ENCODE measurements at places on chromosomes 2 and 18.

GRCh38 chr2:136342138-136342537 lies 224.2 kb upstream of the CXCR4 start:
- no peak for DNase-seq

- no peak for DNase-seq
Measured at GRCh38 chr2:180334514-180334913, 327.4 kb upstream of the CWC22 start.

GRCh38 chr18:255171-255570 lies 12.7 kb downstream of the THOC1 start:
- no peak for DNase-seq

- DNase-seq = no peak
Measured at GRCh38 chr2:215929602-215930335, 83.6 kb downstream of the MREG start.

- no peak for DNase-seq
Measured at GRCh38 chr2:30422444-30423040, 24.5 kb upstream of the LCLAT1 start.

DNA sequence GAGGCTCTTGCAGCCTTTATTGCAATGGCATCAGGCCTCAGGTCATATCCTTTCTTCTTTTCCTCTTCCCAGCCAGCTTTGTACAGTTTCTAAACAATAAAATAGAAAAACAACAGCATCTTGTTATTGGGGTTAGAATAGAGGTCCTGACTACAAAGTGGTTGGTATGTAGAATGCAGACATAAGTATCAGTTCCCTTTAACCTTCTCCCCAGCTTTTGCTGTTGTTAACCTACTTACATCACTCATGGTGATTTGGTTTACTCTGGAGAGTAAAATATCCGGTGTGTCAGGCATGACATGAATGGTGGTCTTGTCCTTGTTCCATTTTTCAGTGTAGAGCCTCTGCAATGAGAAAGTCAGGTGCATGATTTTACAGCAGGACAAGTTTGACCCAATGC lies 69.8 kb downstream of the NEB start:
- DNase-seq = no peak

GRCh38 chr2:20025065-20025786 lies 12.8 kb upstream of the MATN3 start:
- DNase-seq = no peak

DNA sequence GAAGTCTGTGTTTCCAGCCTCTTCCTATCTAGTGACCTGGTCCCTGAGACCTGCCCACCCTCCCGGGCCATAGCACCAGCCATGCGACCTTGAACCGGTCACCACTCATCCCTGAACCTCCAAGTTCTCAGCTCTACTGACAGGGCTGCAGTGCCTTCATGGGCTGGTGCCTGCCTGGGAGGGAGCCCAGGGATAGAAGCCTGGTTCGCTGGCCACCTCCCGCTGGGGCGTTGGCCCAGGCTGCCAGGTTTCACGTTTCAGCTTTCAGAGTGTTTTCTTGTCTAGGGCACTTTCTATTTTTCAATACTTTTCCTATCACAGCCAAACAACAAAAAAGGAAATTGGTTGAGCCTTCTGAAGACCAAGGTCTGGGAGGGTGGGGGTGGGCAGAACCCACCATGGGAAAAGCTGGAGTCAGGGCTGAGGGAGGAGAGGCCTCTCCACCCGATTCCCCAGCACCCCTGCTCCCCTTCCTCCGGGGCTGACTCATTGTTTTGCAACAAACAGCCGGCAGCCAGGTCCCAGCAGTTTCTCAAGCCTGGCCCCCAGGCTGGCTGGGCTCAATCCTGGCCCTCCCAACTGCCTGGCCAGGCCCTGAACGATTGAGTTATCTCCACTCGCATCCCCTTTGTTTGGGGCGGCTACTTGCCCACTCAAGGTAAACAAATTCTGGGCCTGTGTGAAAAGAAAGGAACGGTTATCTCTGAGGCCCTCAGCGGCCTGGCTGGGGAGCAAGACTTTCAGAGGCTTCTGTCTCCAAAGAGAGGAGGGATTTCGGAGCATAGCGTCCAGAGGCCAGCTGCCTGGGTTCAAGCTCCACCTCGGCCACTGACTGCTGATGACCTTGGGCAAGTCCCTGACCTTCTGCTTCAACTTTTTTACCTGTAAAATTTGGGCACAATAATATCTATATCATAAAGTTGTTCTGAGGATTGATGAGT lies 47.5 kb downstream of the ZFP36L2 start:
- peak; percentile 69 for DNase-seq

GRCh38 chr2:52594026-52594425 lies 1173.6 kb upstream of the CHAC2 start:
- DNase-seq = no peak

GRCh38 chr2:30276455-30276911 lies 45.1 kb downstream of the LBH start:
- DNase-seq = no peak

DNA sequence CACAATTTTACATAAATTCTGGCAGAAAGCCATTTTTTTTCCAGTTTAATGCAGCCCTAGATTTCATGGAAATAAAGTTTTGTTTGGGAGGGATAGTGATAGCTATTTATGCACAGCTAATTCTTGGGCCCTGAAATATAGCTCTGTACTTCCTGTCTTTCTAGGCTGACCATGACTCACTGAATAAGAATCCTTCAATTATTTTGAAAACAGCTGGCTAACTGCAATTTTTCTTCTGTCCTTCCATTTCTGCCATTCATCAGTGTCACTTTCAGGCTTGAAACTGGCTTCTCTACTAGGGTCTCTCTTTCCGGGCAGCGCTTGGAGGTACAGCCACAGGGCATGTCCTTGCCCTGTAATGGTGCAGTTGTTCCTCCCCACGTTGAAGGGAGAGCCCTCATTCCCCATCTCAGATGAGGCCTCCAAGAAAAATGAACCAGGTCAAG lies 97.1 kb upstream of the TMEM178A start:
- DNase-seq = no peak

- DNase-seq = no peak
Measured at GRCh38 chr18:35822413-35822812, 150.1 kb upstream of the RMP24 start.

- DNase-seq = no peak
Measured at GRCh38 chr2:10909050-10909995, 2.4 kb upstream of the KCNF1 start.

DNA sequence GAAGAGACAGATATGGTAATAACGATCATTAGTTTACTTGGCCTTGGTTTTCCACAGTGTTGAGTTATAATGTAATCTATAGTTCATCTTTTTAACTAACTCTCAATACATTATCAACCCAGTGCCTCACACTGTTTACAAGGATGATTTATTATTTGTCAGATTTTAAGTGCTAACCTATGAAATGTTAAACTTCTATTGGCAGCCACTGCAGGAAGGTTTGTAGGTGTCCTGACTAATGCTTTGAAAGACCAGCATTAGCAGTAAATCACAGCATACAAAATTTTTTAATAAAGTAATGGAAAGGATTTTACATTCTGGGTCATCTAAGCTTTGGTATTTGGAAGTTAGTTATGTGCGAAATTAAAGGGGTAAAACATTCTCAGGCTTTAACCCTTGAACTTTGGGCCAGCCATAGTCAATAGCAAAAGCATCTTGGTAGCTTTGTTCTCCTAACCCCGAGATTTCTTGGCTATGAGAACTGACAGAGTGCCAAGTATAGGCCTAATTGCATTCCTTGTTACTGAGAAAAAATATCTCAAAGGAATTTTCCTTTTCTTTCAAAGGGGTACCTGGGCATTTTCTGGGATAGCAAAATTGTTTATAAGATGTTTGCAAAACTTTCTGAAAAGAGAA lies 30.6 kb downstream of the SPATS2L start:
- no peak for DNase-seq

GRCh38 chr2:15907461-15908324 lies 32.7 kb upstream of the MYCN start:
- no peak for DNase-seq

- no peak for DNase-seq
Measured at GRCh38 chr2:130393318-130393910, 37.6 kb downstream of the PTPN18 start.

GRCh38 chr2:9519250-9519649 lies 36.4 kb downstream of the ADAM17 start:
- no peak for DNase-seq

- no peak for DNase-seq
Measured at GRCh38 chr18:28040716-28041115, 136.2 kb downstream of the CDH2 start.

DNA sequence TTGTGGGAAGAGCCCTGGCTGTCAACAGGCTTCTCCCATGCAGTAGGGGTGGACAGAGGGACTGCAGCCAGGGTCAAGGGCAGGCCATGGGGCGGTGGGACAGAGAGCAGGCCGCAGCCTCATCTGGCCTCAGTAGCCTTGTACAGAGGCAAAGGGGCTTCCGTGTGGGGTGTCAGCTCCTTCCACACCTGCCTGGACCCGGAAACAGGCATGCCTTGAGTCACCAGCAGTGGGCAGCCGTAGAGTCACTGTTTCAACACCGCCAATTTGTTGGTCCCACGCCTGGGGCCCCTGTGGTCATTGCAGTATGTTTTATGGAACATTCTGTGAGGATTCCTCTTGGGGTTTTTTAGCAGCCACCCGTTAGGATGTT lies 173.0 kb downstream of the SMAD7 start:
- DNase-seq = no peak

- DNase-seq = no peak
Measured at GRCh38 chr2:143839456-143839855, 680.5 kb downstream of the ZEB2 start.

DNA sequence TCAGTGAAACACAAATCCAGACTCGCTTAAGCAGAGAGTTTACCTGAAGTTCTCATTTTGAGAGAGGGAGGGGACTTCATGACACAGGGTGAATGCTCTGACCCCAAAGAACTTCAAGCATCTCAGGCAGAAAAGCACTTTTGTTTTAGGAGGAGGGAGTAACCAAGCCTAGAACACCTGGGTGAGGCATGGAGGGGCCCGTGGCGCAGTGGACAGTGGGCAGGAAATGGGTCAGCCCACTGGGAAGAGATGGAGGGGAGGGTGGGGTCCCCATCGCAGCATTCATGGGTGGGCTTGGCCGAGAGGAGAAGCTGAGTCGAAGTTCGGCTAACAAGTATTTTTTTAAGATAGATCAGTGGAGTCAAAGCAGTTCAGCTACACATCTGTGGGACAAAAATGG lies 67.9 kb downstream of the SH3YL1 start:
- DNase-seq = no peak

DNA sequence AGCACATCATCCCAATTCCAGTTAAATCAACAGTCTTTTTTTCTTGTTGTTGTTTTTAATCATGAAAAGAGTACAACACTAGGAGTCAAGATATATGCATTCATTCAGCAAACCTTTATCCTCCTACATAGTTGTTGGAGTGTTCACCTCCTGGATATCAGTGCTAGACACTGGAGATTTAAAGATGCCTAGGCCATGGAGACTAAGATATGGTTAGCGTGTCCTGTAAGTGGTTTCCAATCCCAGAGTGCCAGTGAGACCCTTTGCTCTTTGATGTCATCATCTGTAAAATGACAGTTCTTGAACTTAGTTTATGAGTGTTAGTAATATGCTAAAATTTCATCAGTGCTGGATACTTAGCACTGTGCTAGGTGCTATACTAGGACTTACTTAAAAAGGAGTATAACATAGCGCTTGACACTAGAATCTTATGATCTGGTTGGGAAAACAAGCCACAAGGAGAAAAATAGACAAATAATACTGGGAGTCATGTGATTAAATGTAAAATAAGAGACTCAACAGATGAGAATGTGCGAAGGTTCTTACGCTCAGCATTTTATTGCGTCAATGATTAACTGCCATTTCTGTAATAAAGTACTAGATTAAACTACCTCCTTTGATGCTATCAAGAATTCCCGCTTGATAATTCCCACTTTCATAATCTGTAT lies 31.5 kb downstream of the BABAM2 start:
- DNase-seq = no peak

DNA sequence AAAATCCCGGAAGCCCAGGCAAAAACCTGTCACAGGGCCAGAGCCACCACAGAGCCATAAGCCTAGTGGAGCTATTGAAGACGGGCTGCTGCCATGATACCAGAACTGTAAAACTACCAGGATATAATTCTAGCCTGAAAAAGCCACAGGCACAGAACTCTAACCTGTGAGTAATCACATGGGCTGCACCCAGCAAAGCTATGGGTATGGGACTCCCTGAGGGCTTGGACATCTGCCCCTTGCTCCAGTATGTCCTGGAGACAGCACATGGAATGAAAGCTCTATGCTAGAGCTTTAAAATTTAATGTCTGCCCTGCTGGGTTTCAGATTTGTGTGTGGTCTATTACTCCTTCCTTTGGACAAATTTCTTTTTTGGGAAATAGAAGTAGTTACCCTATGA lies 2183.6 kb upstream of the CELF4 start:
- no peak for DNase-seq

- no peak for DNase-seq
Measured at GRCh38 chr2:230312638-230313037, 14.4 kb upstream of the SP140L start.

DNA sequence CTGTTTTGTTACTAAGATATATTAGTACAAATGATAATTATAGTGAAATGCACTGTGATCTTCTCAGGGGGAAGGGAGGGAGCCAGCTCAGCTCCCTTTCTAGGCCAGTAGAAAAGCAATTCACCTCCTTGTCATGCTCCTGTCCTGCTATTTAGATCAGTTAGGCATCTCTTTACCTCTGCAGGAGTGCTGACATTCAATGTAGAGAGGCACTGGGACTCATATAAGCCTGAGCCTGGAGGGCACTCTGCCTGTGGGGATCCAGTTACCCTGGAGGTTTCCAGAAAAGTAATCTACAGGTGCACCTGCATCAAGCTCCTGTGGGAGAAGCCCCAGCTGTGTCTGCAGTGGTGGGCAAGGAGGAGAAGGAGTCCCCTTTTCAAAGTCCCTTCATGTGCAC lies 277.0 kb downstream of the CPS1 start:
- no peak for DNase-seq

GRCh38 chr2:161370981-161371380 lies 45.1 kb upstream of the TBR1 start:
- no peak for DNase-seq

DNA sequence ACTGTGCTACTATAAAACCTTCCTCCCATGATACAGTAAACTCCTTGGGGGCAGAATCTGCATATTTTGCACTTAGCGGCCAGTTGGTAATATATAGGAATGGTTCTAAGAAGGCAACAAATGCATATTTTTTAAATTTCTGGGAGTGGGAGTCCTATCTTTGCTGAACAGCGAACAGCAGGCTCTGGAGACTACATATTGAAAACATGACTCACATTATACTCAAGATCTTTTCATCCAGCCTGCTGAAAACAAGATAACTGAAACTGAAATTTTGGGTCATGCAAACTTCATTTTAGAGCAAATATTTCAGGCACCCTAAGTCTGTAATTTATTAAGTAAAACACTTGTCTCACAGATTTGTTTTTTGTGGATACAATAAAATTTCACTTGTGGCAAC lies 122.2 kb downstream of the SATB2 start:
- no peak for DNase-seq

All from breast epithelium (tissue), 4 donors.